ENCODE measurements at places on chromosomes 11 and 22.

DNA sequence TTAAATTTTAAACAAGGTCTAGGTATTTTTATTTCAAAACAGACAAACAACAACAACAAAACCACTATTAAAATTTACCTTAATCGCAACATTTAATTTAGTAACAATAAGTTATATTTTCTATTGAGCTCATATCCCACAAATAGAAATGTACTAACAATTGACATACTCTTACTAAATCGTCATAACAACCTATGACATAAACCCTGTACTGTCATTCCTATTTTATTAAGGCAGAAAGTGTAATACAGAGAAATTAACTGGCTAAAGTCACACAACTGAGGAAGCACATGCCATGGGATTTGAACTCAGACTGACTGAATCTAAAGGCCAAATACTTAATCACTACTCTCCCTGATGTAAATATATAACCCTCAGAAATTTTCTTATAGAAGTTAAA, 3.0 kb downstream of the KIF18A start:
- DNase-seq = no peak

- DNase-seq = no peak
These were observed 188.3 kb upstream of the BLID start for GRCh38 chr11:122304306-122304705.

DNA sequence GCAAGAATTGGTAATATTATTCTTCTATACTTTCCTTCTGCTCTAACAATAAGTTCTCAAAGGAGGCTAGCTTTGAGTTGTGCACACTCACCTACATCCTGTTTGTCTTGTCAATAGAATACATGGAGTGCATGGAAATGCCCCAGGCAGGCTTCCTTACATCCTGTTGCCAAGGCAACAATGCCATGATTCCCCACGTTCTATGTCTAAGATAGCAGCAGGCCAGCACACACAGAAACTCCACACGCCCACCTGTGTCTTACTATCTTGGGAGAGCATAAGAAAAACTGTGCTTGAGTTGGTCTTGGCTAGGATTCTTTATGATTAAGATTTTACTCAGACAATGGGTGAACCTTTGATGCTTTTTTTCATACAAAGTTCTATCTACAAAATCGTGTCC, 379.2 kb downstream of the AASDHPPT start:
- DNase-seq = no peak

- DNase-seq = no peak
These were observed 398 bp upstream of the FAM89B start for GRCh38 chr11:65571940-65572339.

DNA sequence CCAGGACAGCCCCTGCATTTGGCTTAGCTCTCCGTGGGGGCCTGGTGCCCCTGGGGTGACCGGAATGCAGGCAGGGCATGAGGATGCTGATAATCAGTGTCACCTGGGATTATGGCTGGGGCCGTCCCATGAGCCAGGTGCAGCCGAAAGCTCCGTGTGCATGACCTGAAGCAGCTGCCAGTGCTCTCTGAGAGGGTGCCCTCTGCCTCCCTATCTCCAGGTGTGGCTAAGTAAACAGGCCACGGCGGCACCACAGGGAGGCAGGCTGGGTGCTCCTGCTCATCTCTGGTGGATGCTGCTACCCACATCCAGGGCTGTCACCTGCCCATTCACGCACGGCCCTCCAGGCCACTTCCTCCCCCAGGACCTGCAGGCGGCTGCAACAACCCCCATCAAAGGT, 29.8 kb downstream of the DUSP8 start:
- no peak for DNase-seq

GRCh38 chr11:14645015-14645912, 1.7 kb downstream of the PDE3B start:
- DNase-seq = no peak

GRCh38 chr11:106091480-106092123, 14.1 kb downstream of the AASDHPPT start:
- DNase-seq = no peak

DNA sequence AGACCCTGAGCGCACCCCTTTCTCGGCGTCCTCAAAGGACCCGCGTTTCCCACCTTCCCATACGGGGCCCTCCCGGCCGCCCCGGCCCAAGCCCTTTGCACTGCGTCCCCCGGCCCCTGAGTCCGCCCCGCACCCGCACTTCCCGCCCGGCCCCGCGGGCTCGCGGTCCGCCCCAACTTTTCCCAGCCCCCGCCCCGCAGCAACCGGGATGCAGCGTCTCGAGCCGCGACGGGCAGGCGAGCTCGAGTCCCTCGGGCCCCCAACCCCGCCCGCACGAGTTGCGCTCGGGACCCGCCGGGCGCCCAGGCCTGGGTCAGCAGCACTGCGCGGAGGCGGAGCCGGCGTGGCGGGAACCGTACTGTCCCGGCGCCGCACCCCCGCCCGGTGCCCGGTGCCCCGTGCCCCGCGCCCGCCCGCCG, 371 bp downstream of the SMCO4 start:
- DNase-seq = no peak

DNA sequence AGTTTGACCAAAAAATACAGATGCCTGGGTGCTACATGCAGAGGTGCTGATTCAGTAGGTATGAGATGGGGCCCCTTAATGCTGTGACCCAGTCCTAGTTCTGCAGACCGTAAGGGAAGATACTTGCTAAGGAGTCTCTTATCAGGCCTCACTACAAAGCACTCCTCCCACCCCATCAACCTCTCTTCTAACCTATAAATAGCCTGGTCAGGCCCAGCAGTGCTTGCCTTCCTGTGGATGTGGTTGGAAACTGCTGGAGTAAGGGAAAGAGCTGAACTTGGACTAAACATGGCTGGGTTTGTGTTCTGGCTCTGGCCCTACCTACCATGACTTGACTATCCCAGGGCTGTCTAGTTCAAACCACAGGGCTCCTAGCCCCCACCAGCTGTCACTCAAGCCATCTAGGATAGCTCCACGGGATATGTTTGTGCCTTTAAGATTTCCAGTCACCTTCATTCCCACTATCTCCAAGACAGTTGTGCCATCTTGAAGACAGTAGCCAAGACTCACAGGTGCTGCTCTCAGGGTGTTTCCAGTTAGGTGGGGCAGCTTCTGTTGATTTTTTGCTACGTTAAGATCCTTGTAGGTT, 9.5 kb upstream of the DKK3 start:
- DNase-seq = no peak
